WTC11 (cell line): ENCODE measurements at places on chromosomes 12 and 14. TPM values are rescaled to one million over a fixed set of nuclear protein-coding genes. Genes with fewer than 3 reads are reported as not detected.

GRCh38 chr12:72432037-72432604 is 160.0 kb downstream of the TRHDE start:
- H3K4me3 ChIP-seq = no peak overlapping the region
- peaks cover 4% of the 10 kb centered on the region for H3K36me3 ChIP-seq

DNA sequence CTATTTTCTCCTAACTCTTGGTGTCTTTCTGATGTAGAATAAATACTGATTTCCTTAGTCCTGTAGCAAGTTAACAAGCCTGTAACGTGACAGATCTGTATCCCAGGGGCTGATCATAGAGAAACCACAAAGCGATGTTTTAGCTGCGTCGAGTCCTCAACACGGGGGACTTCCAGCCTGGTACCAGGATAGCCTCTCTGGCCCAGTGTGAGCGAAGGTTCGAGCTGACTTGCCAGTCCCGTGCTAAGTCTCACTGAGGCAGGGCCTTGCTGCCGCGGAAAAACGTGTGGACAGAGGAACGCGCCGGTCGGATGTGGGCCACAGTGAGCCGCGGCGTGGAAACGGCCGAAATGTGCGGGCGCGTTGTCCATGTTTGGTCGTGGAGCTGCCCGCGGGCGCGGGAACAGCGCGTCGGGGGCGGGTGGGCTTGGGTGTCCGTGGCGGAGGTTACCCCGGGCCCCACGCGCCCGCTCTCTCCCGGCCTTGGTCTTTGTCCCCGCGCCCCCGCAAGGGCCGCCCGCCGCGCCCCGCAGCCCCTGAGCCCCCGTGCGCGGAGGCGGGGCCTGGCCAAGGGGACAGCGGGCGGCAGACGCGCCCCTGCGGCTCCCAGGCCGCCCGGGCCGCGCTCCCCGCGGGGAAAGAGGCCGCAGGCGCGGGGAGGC is 531 bp upstream of the EML1 start:
- peaks cover 20% of the 10 kb centered on the region for H3K27me3 ChIP-seq
- peak overlapping the region; percentile 74 for H3K4me3 ChIP-seq
- H3K36me3 ChIP-seq = no peaks in the 10 kb centered on the region
- no peak overlapping the region for H3K27ac ChIP-seq
- peak; percentile 37 for DNase-seq
- H3K4me1 ChIP-seq = peaks cover 22% of the 10 kb centered on the region

DNA sequence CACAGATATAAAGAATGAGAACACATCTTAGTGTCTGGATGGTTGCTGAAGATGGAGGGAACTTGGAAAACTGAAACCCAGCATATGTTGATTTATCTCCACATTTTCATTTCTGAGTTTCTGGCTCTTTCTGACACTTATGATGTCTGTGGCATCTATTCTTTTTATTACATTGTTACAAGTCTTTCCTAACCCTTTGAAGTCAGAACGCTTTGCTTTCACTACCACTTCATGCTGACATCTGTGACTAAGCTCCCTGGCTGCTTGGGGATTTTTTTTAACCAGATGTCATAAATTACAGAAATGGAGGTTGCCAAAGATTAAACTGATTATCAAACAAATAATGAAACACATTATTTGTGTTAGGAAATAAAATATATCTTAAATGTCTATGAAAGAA is 188.7 kb downstream of the KITLG start:
- no peak for DNase-seq
- no peak overlapping the region for H3K4me3 ChIP-seq
- no peaks in the 10 kb centered on the region for H3K36me3 ChIP-seq
- H3K27ac ChIP-seq = no peak overlapping the region

GRCh38 chr12:124389138-124389724 is 94.3 kb downstream of the RFLNA start:
- H3K27me3 ChIP-seq = no peaks in the 10 kb centered on the region
- peaks cover 19% of the 10 kb centered on the region for H3K4me1 ChIP-seq
- H3K27ac ChIP-seq = no peak overlapping the region
- H3K4me3 ChIP-seq = peak overlapping the region; percentile 55
- peaks cover 11% of the 10 kb centered on the region; the same call in 1 of the 2 replicates for H3K36me3 ChIP-seq

- H3K27me3 ChIP-seq = no peaks in the 10 kb centered on the region
- no peak for DNase-seq
- H3K4me1 ChIP-seq = peaks cover 46% of the 10 kb centered on the region
- H3K36me3 ChIP-seq = no peaks in the 10 kb centered on the region
- no peak overlapping the region for H3K27ac ChIP-seq
- no peak overlapping the region for H3K4me3 ChIP-seq
Observed at GRCh38 chr14:90512329-90512991, 115.6 kb downstream of the CALM1 start.

DNA sequence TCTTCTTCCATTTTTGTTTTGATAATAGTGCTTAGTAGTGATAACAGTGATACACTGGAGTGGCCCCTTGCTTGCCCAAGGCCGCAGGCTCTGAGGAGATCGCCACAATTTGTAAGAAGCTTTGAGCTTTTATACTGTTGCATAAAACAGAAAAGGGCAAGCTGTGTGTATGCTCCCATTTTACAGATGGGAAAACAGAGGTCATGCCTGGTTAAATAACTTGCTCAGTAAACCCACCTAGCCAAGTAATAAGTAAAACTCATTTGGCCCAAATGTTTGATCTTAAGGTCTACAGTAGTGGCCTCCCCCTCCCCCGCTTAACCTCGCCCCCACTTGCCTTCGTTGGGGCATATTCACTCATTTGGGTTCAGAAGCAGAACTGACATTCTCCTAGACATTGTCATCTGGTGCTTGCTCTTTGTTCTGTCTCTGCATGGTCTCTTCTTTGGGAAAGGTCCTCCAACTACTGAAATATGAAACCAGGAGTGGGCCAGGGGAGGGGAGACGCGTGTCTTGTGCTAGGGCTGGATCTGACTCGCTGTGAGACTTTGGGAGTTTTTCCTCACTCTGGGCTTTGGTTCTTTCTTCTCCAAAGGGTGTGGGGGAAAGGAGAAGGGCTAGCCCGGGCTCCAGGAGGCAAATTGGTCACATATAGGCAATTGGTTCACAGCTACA is 88.1 kb downstream of the PAPOLA start:
- no peaks in the 10 kb centered on the region for H3K36me3 ChIP-seq
- peaks cover 35% of the 10 kb centered on the region for H3K4me1 ChIP-seq
- DNase-seq = no peak
- peaks cover 20% of the 10 kb centered on the region for H3K27me3 ChIP-seq

GRCh38 chr14:59925797-59926196 is 5.9 kb downstream of the LRRC9 start:
- no peak for DNase-seq
- H3K36me3 ChIP-seq = no peaks in the 10 kb centered on the region
- peaks cover 3% of the 10 kb centered on the region for H3K4me1 ChIP-seq
- no peak overlapping the region for H3K4me3 ChIP-seq
- no peak overlapping the region for H3K27ac ChIP-seq

DNA sequence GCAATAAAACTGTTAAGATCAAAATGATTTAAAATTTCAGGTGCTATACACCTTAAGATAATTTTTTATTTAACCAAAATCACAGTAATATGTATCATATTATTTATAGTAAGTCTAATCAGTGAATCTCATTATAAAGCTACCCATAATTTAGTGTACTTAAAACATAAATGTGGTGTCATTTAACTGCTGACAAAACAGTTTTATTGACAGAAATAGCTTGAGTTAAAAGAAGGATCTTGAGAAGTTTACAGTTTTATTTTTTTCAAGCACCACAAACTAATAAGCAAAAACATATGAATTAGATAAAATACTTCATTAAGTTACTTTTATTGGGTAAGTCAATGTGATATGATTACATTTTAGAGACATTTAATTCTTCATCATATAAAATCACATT is 400.4 kb downstream of the PRKD1 start:
- DNase-seq = no peak
- peaks cover 2% of the 10 kb centered on the region; the same call in 1 of the 2 replicates for H3K4me1 ChIP-seq
- no peaks in the 10 kb centered on the region for H3K27me3 ChIP-seq
- no peaks in the 10 kb centered on the region for H3K36me3 ChIP-seq
- no peak overlapping the region for H3K27ac ChIP-seq
- no peak overlapping the region for H3K4me3 ChIP-seq

- H3K36me3 ChIP-seq = no peaks in the 10 kb centered on the region
- H3K27ac ChIP-seq = no peak overlapping the region
Observed at GRCh38 chr12:82832096-82832495, 145.4 kb downstream of the TMTC2 start.

- no peak overlapping the region for H3K27ac ChIP-seq
- no peaks in the 10 kb centered on the region for H3K36me3 ChIP-seq
- no peaks in the 10 kb centered on the region for H3K27me3 ChIP-seq
- no peak overlapping the region for H3K4me3 ChIP-seq
- H3K4me1 ChIP-seq = peaks cover 10% of the 10 kb centered on the region
Observed at GRCh38 chr12:22935501-22935900, 310.5 kb downstream of the ETNK1 start.

GRCh38 chr14:74698465-74698864 is 14.4 kb downstream of the AREL1 start:
- no peak overlapping the region for H3K4me3 ChIP-seq
- H3K27me3 ChIP-seq = 0 out of 2 replicates have a peak, but pooled peaks cover 3% of the 10 kb centered on the region
- H3K27ac ChIP-seq = no peak overlapping the region

DNA sequence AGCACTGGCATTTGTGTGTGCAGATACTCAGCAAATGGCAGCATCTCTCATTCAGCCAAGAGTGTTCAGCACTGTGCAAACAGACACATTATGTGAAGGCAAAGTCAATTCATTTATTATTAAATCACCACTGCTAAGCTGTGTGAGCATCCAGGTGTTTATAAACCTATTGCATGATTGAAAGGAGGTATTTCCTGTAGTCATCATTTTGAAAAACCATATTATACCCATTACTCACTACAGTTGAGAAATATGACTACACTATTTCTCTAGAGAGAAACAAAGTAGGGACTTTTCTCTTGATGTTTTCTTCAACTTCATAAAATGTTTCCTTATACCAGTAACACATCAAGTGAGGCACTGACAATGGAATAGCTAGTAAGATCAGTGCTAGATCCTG is 13.7 kb downstream of the SPX start:
- no peak overlapping the region for H3K27ac ChIP-seq
- no peaks in the 10 kb centered on the region for H3K27me3 ChIP-seq
- no peak overlapping the region for H3K4me3 ChIP-seq
- H3K36me3 ChIP-seq = no peaks in the 10 kb centered on the region

- no peak overlapping the region for H3K4me3 ChIP-seq
- H3K27ac ChIP-seq = no peak overlapping the region
- no peaks in the 10 kb centered on the region for H3K36me3 ChIP-seq
- peaks cover 16% of the 10 kb centered on the region for H3K4me1 ChIP-seq
Observed at GRCh38 chr12:65100140-65100539, 21.0 kb downstream of the WIF1 start.

- H3K4me3 ChIP-seq = no peak overlapping the region
- H3K4me1 ChIP-seq = peaks cover 6% of the 10 kb centered on the region
- no peak overlapping the region for H3K27ac ChIP-seq
- DNase-seq = peak; percentile 48
- no peaks in the 10 kb centered on the region for H3K36me3 ChIP-seq
Observed at GRCh38 chr12:1800401-1801302, 19.7 kb upstream of the LRTM2 start.

GRCh38 chr12:49872381-49872780 is 29.5 kb upstream of the BCDIN3D start:
- H3K4me1 ChIP-seq = peaks cover 3% of the 10 kb centered on the region; the same call in 1 of the 2 replicates
- H3K36me3 ChIP-seq = no peaks in the 10 kb centered on the region
- H3K27ac ChIP-seq = no peak overlapping the region
- no peak for DNase-seq

- 0 out of 2 replicates have a peak overlapping the region, but pooled peaks have one; percentile 1 for H3K27ac ChIP-seq
- H3K27me3 ChIP-seq = no peaks in the 10 kb centered on the region; the same call in 1 of the 2 replicates
- H3K36me3 ChIP-seq = no peaks in the 10 kb centered on the region
Observed at GRCh38 chr14:98077176-98077575, 1194.8 kb downstream of the BCL11B start.

DNA sequence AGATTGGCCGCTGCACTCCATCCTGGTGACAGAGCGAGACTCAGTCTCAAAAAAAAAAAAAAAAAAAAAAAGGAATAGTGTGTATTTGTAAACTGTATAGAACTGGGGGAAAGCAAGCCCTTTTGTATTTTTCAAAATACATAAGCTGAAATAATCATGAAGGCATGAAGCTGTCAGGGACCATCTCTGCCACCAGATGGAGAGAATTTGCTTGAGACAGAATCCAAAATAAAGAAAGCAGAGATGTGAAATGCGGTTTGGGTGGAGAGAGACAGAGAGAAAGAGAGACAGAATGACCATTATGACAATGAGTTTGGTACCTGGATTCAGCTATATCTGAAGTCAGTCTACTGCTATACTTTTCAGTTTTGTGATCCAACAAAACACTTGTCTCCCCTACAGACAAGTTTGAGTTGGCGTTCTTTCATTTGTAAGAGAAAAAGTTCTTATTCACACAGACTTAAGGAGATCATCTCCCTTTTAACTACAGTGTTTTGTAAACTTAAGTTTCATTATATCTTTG is 155.7 kb upstream of the LRIG3 start:
- H3K4me1 ChIP-seq = no peaks in the 10 kb centered on the region
- DNase-seq = no peak
- no peaks in the 10 kb centered on the region for H3K36me3 ChIP-seq
- H3K4me3 ChIP-seq = no peak overlapping the region

DNA sequence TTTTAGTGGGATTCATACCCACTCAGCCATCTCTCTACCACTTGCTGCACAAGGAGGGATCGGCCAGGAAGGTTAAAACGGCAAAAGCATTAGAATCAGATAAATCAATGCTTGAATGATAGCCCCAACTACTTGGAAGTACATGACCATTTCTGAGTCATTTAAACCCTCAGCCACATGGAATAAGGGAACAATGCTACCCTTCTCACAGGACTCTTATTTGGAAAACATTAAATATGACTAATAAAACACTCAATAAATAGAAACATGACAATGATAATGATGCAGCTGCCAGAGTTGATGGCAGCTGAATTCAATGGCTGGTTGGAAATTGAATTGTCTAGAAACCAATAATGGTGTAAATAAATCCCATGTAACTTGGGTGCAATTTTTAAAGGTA is 165.4 kb downstream of the FLRT2 start:
- H3K27me3 ChIP-seq = no peaks in the 10 kb centered on the region
- no peak for DNase-seq
- no peak overlapping the region for H3K27ac ChIP-seq
- H3K4me3 ChIP-seq = no peak overlapping the region
- H3K4me1 ChIP-seq = no peaks in the 10 kb centered on the region
- H3K36me3 ChIP-seq = no peaks in the 10 kb centered on the region

- H3K4me3 ChIP-seq = no peak overlapping the region
- H3K4me1 ChIP-seq = peaks cover 6% of the 10 kb centered on the region; the same call in 1 of the 2 replicates
- H3K36me3 ChIP-seq = no peaks in the 10 kb centered on the region
- H3K27ac ChIP-seq = no peak overlapping the region
- DNase-seq = no peak
Observed at GRCh38 chr14:84575681-84576080, 954.3 kb upstream of the FLRT2 start.

GRCh38 chr12:24948757-24949722 is at the start of gene BCAT1:
TSS of gene BCAT1 (minus strand) at chr12:24949101. CDS start at chr12:24948932, 169 bp downstream.
- H3K4me1 ChIP-seq = peaks cover 66% of the 10 kb centered on the region
- DNase-seq = peak; percentile 84
- H3K36me3 ChIP-seq = peaks cover 17% of the 10 kb centered on the region
- H3K27me3 ChIP-seq = no peaks in the 10 kb centered on the region
- peak within 1 kb of the TSS; percentile 100 for H3K27ac ChIP-seq

GRCh38 chr14:47929334-47929733 is 253.9 kb upstream of the MDGA2 start:
- H3K36me3 ChIP-seq = peaks cover 3% of the 10 kb centered on the region; the same call in 1 of the 2 replicates
- peaks cover 4% of the 10 kb centered on the region for H3K27me3 ChIP-seq
- no peaks in the 10 kb centered on the region for H3K4me1 ChIP-seq
- H3K27ac ChIP-seq = no peak overlapping the region
- no peak overlapping the region for H3K4me3 ChIP-seq

The FGF6 gene
- not detected in 3 replicates for total RNA-seq

The DEPDC4 gene
- total RNA-seq = 4.4 to 5.5 TPM (median 5.5 TPM) in 3 replicates

The RAB3IP gene
- total RNA-seq = 42.8 to 47.2 TPM (median 43.4 TPM) in 3 replicates

The KLRK1 gene
- 0.15 to 0.23 TPM in 2 of 3 replicates, not detected in the other for total RNA-seq

The AQP6 gene
- total RNA-seq = 0.09 to 0.21 TPM (median 0.18 TPM) in 3 replicates

The CAPZA3 gene
- not detected in 3 replicates for total RNA-seq

The TAMALIN gene
- total RNA-seq = 5.5 to 7.1 TPM (median 6.1 TPM) in 3 replicates

The STAC3 gene
- 3.2 to 3.4 TPM (median 3.3 TPM) in 3 replicates for total RNA-seq
